ENCODE measurements at places on chromosomes 7 and 10. TPM values are rescaled to one million over a fixed set of nuclear protein-coding genes. Genes with fewer than 3 reads are reported as not detected.

KEL gene
- total RNA-seq, result not detected

MKX gene
- total RNA-seq, result 0.10 TPM

PRF1 gene
- 1.3 TPM for total RNA-seq

GNAT3 gene
- not detected for total RNA-seq

ACHE gene
- 11.7 TPM for total RNA-seq

GRCh38 chr10:63265222-63265617 lies 132.1 kb downstream of the NRBF2 start:
- H3K36me3 ChIP-seq, result no peaks in the 10 kb centered on the region
- peak; percentile 54 for DNase-seq
- peak overlapping the region; percentile 48 for H3K4me3 ChIP-seq
- H3K27me3 ChIP-seq, result no peaks in the 10 kb centered on the region
- peak overlapping the region; percentile 92 for H3K27ac ChIP-seq

DNA sequence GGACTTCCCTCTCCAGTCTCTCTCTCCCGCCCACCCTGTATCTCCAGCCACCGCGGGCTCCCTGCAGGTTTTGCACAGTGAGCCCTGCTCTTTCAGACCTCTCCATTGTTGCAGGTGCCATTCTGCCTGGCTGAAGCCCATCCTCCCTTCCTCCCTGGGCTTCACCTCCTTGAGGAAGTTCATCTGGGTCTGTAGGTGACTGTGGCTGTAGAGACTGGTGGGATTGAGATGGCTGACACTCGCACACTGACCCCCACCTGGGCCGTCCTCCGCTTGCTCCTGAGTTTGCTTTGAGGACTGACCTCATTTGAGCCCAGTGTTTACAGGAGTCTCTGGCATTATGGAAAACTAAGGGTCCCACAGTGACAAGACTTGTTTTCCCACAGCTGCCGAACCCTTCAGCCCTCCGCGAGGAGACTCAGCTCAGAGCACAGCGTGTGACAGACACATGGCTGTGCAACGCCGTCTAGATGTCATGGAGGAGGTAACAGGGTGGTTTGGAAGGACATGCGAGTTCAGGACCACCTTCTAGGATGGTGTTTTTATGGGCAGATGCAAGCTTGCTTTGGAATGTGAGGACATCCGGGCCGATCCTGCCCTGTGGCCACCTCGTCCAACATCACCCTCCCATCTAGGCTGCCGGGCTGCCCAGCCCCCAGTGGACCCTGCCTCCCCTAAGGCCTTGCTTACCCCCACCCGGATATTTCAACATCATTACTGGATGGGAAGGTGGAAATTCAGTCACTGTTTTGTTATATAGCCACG lies 9.3 kb downstream of the PLAC9 start:
- H3K36me3 ChIP-seq, result no peaks in the 10 kb centered on the region
- H3K4me3 ChIP-seq, result no peak overlapping the region

All from colonic mucosa (tissue), 4 donors.